Panc1 (cell line): ENCODE measurements at places on chromosomes 12 and 14.

- DNase-seq: no peak
These were observed 39.4 kb downstream of the DUSP16 start for GRCh38 chr12:12523229-12523628.

DNA sequence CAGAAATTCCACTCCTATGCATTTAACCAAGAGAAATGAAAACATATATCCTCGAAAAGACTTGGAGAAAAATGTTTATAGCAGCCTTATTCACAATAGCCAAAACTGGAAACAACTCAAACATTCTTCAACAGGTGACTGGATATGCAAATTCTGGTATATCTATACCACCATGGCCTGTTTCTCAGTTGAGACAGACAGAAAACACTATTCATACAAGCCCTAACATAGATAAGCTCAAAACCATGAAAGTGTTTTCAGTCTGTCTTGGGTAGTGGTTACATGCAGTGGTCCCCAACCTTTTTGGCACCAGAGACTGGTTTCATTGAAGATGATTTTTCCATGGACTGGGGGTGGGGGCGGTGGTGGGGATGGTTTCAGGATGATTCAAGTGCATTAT, 83.8 kb downstream of the SRGAP1 start:
- DNase-seq: no peak

DNA sequence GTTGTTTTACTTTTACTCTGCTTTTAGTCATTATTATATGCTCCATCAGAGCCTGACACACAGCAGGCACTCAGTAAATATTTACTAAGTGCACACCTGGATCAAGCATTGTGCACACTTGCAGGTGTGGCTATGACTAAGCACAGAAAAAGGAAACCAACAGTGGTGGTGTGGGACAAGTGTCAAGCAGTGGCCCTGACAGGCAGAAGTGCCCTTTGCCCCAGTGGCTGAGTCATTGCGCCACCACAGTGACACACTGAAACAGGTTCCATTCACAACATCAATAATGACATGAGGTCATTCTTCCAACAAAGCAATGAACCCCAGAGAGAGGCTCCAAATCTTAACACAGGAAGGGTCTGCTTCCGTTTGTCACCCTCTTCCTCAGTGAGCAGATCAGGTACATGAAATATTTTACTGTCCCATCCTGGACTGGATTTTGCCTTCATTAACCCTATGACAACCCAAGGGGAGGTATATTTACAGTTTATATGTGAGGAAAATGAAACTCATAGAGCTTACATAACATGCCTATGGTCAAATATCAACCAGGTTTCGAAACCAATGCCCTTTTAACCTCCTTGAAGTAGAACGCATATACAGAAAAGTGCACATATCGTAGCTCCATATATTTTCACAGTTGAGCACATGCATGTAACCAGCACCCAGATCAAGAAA, 82.6 kb upstream of the GTF2A1 start:
- DNase-seq: no peak

DNA sequence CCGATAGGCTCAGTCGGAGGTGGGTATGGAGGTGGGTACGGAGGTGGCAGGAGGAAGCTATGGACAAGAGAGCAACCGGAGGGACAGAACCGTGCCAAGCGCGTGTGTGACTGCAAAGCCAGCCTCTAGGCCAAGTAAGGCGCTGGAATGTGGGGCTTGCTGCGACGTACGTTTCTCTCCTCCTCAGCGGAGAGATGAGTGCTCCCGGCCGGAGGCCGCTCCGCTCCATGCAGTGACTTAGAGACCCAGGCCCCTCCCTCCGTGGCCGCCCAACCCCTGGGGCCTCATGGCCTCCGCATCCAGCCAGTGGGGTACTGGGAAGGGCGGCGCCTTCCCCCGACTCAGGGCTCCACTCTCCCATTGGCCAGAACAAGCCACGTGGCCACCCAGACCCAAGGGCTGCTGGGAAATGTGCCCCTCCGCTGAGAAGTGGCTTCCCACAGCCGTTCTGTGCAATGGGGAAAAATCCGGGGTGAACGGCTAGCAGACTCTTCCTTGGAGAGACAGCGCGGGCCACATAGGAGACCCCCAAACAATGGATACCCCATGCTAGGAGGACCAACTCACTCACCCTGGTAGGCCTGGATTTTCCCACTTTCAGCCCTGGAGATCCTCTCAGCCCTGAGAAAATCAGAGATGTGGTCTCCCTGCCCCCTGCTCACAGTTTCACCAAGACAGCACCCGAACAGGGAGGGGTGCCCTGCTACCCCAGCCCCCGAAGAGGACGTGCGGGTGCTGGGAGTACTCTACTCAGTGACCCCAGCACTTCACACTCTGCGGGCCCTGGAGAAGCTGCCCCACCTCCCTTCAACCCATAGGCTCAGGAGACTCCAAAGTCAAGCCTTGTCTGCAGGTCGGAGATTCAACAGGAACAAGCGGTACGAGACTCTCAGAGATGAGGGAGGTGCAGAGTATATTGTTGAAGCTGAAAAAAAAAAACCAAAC, 66.7 kb downstream of the RIMBP2 start:
- DNase-seq: no peak

DNA sequence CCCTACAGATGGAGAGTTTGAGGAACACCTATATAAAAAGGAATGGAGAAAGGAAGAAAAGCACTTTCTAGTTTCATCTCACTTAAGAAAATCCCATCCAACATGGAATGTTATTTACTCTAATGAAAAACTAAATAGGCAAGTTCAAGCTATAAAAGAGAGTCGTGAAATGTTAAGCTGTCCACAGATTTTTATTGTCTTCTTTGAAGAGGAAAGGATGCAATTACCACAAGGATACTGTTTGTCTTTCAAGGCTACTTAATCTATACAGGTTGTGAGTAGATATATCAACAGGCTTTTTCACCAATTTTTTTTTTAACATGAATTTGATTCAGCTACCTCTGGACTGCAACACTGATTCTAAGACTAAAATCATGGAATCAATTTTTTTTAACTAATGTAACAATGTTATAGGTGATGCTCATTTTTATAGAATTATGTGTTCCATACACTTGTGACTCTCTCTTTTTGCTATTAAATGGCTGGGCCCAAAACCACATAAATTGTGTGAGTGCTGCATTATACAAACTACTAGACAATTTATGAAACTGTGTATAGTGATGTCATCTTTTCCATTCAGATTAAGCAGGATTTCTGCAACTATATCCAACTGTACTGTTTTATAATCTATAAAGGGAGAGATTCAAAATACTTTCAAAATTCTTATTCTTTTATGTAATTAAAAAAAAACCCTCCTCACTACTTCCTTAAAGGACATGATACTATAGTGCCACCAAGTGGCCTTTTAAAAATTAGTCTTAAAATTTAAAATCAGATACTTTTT, 26.8 kb upstream of the BMAL2 start:
- DNase-seq: no peak

- no peak for DNase-seq
These were observed 285.8 kb downstream of the NRXN3 start for GRCh38 chr14:78455896-78456435.

- no peak for DNase-seq
These were observed 20.2 kb downstream of the PRKCH start for GRCh38 chr14:61341275-61342206.

DNA sequence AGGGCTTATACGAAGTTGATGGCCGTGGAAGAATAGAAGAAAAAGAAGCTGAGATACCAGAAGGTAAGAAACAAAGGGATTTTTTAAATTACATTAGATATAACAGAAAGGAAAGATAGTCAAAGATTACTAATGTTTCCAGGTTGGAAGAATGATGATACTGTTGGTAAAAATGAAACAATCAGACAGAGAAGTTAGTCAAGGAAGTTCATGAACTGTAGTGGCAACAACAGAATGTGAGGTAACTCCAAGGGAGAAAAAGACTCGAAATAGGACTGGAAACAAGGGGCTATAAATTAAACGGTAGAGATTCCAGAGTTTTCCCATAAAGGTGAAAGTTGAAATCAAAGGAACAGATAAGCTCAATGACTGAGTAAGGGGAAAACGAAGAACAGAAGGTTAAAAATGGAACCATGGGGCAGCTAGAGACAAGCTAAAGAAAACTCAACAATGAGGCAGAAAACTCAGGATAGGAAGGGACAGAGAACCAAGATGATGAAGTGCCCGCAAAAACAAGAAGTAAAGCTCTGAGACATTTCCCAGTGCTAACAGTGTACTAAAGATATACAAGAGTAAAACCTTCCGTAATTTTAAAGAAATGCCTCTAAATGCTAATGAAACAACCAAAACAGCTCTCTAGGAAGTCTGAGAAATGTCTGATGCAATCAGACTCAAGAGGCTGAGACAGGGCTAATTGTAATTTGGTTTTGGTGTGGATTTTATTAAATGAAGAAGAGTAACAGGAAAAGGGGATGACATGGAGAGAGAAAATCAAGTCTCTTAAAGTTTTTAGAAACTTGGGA, 70.0 kb downstream of the PPP2R5E start:
- no peak for DNase-seq

DNA sequence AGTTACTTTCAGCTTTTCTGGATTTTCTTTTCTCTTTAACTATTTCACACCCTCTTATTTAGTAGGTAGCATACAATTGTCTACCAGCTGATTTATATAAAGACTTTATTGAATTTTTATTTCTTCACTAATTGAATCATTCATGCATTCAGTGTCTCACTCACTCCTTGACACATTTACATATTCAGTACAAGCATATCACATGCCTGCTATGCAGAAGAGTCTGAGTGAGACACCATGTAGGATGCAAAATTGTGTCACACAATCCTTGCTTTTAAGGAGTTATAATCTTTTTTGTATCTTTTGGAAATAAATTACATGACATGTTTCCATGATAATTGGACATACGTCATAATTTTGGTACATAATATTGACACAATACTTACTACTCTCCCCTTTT, 83.0 kb downstream of the AKAP6 start:
- no peak for DNase-seq

- DNase-seq: no peak
These were observed 151.1 kb upstream of the HMGA2 start for GRCh38 chr12:65673156-65673690.

DNA sequence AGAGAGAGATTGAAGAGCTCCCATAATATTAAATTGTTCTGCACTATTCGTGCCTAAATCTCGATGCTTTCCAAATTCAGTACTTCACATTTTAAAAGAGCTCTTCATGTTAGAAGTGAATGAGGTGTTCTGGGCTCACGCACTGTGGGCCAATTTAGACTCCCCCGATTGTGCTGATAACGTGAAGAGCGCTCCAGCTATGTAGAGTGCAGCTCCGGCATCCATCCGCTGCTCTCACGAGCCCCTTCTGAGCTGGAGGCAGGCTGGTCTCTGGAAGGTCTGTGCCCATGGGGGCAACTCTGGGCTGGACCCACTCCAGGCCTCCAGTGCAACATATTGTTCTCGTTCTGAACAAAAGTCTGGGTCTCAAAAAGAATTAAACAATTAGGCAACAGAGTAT, 692.6 kb downstream of the VRK1 start:
- DNase-seq: no peak

DNA sequence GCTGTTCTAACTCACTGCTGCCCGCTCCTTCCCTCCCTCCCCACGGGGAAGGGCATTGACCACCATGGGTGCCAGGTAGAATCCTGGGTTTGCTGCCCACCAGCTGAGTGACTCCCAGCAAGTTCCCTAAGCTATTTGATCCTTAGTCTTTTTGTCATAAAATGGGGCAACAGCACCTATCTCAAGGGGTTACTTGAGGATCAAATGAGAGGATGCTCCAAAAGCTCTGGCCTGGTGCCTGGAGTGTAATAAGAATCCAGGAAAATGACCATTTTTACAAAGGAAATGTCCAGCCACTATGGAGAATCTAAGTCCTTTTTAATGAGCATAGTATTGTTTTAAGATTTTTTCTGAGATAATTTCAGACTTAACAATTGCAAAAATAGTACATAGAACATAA, 61.4 kb upstream of the CMKLR1 start:
- no peak for DNase-seq

GRCh38 chr14:45332360-45332988, 79.5 kb upstream of the MIS18BP1 start:
- no peak for DNase-seq

DNA sequence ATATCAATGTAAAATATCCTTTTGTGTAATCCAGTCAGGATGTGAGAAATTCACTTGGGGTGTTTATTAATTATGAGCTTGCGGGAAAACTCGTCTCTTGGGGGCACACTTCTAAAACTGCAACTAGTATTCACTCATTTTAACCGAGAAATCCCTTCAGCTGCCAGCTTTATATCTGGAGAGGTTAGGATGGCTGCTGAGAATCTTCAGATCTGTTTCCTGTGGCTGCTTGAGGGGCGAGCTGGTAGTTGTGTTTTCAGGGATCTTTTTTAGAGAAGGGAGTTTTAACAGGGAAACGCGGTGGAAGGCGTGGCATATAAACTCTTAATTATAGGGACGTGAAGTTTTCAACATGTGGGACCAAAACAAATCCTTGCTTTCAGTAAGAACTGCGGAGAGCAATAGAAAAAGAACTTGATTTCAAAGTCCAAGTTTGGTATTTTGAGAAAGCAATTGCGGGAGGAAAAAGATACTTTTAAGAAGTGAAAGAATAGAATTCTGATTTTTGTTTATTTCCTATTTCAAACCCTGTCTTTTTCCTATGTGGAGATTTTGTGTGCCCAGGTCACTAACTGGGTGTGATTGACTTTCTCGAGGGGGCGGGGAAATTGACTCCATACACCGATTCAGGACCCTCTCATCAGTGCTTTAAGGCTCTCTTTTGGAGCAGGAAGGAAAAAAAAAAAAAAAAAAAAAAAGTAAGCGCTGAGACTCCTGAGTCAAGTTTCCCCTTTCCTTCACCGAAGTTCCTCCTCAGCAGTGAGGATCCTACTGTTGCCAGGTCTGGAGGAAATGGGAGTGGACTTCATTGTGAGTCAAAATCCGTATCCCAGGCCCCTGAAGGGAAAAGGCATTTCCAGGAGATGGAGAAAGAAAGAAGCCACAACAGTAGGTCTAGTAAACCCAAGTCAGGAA, 1.1 kb downstream of the PPFIBP1 start:
- DNase-seq: no peak

DNA sequence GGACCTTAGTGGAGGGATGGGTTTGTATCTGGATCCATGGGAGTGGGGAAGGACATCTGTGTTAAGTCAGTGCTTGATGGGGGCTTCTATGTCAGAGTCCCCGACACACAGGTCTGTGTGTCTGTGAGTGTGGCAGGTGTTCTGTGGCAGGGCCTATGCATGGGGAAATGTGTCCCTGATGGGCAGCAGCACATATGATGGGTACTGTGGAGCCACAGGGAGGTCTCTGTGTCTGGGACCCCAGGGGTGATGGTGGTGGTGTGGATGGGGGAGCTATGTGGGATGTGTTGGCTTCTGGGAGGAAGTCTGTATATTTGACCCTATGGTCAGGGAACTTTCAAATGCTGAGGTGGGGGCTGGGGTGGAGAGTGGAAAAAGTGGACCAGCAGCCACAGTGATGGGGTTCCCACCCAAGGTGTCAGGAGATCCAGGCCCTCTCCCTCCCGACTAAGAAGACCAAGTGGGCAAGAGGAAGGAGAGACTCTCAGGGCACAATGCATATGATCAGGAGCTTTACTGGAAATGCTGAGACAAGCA, 16.5 kb downstream of the KRT7 start:
- no peak for DNase-seq
